CD4-positive, alpha-beta memory T cell (primary cell): ENCODE measurements at places on chromosomes 7 and 10. TPM values are rescaled to one million over a fixed set of nuclear protein-coding genes. Genes with fewer than 3 reads are reported as not detected.
A peak's percentile ranks its signal among the peaks of the same experiment; 100 is the strongest.

- H3K4me3 ChIP-seq = no peak overlapping the region
- no peaks in the 10 kb centered on the region for H3K27me3 ChIP-seq
- no peaks in the 10 kb centered on the region for H3K4me1 ChIP-seq
- DNase-seq = no peak
- no peaks in the 10 kb centered on the region for H3K36me3 ChIP-seq
Measured at GRCh38 chr10:86225103-86225782, 141.4 kb downstream of the GRID1 start.

GRCh38 chr10:72331575-72332422 lies 22.9 kb downstream of the DNAJB12 start:
- DNase-seq = peak; percentile 94
- H3K4me1 ChIP-seq = peaks cover 100% of the 10 kb centered on the region
- H3K27ac ChIP-seq = peak overlapping the region; percentile 65
- no peaks in the 10 kb centered on the region for H3K27me3 ChIP-seq

DNA sequence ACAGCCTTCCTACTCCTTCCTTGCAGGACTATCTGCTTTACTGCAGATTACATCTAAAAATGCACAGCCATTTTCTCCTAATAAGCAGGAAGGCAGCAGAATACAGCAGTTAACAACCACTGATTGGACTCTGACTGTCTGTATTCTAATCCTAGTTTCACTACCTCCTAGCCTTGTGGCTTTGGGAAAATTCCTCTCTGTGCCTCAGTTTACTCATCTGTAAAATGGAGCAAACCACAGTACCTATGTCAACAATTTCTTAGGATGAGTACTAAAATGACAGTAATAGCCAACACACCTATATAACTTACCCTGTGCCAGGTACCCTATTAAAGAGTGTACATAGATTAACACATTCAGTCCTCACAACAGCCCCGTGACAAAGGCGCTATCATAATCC lies 89.5 kb downstream of the ELMO1 start:
- no peaks in the 10 kb centered on the region for H3K27me3 ChIP-seq
- peaks cover 73% of the 10 kb centered on the region for H3K4me1 ChIP-seq
- no peaks in the 10 kb centered on the region for H3K36me3 ChIP-seq

GRCh38 chr7:116169060-116169459 lies 41.3 kb upstream of the TES start:
- H3K27me3 ChIP-seq = no peaks in the 10 kb centered on the region
- peaks cover 6% of the 10 kb centered on the region for H3K4me1 ChIP-seq
- H3K27ac ChIP-seq = no peak overlapping the region
- H3K4me3 ChIP-seq = no peak overlapping the region
- no peak for DNase-seq

DNA sequence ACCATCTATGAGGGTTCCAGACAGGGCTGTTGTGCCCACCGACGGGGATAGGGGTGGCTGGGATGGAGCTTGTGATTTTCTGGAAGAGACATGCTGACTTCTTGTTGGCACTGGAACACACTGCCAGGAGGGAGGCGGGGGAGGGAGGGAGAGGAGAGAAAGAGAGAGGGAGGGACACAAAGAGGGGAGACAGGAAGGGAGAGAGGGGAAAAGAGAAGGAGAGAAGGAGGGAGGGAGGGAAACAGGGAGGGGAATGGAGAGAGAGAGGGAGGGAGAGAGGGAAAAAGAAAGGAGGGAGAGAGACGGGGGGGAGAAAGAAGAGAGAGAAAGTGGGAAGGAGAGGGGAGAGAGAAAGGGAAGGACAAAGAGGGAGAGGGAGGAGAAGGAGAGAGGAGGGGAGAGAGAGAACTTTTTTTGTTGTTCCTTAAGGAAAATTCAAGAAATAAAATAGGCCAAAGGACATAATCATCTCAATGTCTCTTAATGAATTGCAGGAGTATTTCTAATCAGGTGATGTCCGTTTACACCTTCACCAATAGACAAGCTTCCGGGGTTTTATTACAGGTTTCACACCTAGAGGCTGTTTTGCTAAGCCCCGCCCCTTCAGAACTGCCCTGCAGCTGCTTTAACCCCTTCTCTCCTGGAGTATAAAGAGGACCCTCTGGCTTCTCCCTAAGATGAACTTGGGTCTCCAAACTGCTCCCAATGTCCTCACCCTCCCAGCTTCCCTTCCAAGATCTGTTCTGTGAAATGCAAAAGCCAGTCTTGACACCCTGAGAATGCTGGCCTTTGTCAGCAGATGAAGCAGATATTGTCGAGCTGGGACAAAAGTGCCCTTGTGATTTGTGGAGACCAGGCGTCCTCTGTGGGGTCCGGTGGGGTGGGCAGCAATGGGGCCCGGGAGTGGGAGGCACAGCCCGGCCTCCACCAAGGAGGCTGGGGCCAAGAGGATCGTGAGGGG lies 82.0 kb upstream of the GTF2IRD1 start:
- DNase-seq = no peak
- no peak overlapping the region for H3K4me3 ChIP-seq
- H3K27ac ChIP-seq = no peak overlapping the region
- no peaks in the 10 kb centered on the region for H3K36me3 ChIP-seq
- no peaks in the 10 kb centered on the region for H3K4me1 ChIP-seq

GRCh38 chr10:132637477-132638129 lies 100.0 kb downstream of the INPP5A start:
- H3K27me3 ChIP-seq = no peaks in the 10 kb centered on the region
- no peak overlapping the region for H3K27ac ChIP-seq
- peaks cover 8% of the 10 kb centered on the region for H3K4me1 ChIP-seq
- H3K36me3 ChIP-seq = no peaks in the 10 kb centered on the region

- H3K36me3 ChIP-seq = no peaks in the 10 kb centered on the region
- H3K4me3 ChIP-seq = no peak overlapping the region
- no peak overlapping the region for H3K27ac ChIP-seq
- no peaks in the 10 kb centered on the region for H3K27me3 ChIP-seq
- no peak for DNase-seq
Measured at GRCh38 chr10:103111031-103111917, 81.8 kb downstream of the NT5C2 start.

GRCh38 chr10:85764108-85764507 lies 602.5 kb downstream of the GRID1 start:
- H3K4me1 ChIP-seq = no peaks in the 10 kb centered on the region
- no peak overlapping the region for H3K27ac ChIP-seq
- H3K27me3 ChIP-seq = no peaks in the 10 kb centered on the region
- no peak overlapping the region for H3K4me3 ChIP-seq
- DNase-seq = no peak

GRCh38 chr10:28785018-28785417 lies 107.7 kb downstream of the BAMBI start:
- no peak for DNase-seq
- no peak overlapping the region for H3K27ac ChIP-seq
- H3K36me3 ChIP-seq = no peaks in the 10 kb centered on the region
- no peak overlapping the region for H3K4me3 ChIP-seq

DNA sequence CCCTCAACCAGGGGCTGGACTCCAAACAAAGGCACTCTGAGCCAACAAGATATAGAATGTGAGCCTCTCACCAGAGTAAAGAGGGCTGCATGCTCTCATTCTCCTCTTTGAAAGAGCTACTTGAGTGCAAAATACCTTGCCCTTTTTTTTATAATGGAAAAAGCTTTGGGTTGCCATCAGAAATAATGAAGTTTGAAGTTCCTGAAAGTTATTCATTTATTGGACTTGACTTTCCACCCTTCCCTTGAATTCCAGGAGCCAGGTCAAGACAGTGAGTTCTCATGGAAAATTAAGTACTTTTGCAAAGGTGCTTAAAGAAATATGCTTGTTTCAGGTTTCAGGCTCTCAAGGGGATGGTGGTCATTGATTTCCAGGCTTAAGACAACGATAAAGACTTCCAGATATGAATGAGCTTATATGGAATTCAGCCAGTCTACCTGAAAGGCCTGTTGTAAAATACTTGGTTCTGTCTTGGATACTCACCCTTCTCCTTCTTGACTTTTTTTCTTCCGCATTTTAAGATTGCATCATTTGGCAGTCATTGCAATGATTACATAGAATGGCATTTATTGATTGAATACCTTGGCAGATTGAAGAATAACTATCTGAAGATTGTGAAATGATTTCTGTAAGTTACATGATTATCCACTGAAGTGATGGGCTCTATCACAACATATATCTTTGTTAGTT lies 696.4 kb downstream of the INHBA start:
- H3K36me3 ChIP-seq = no peaks in the 10 kb centered on the region
- H3K27ac ChIP-seq = no peak overlapping the region
- no peaks in the 10 kb centered on the region for H3K27me3 ChIP-seq
- no peak overlapping the region for H3K4me3 ChIP-seq
- no peaks in the 10 kb centered on the region for H3K4me1 ChIP-seq

DNA sequence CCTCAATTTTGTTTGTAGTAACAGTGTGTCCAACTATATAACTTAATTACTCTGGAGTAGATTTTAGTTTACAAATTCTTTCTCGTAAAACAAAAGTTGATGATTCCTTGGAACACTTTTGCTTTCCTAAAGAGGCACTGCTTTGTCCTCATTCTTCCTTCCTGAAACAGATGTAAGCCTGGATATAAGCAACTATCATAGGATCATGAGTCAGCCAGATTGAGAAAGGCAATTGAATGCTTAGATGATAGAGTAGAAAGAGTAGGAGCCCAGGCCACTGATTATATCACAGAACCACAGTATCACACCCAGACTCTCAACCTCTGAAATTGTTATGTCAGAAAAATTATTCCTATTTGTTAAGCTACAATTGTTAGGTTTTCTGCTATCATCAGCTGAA lies 69.9 kb downstream of the TMEM106B start:
- H3K4me3 ChIP-seq = no peak overlapping the region
- H3K36me3 ChIP-seq = no peaks in the 10 kb centered on the region
- no peaks in the 10 kb centered on the region for H3K27me3 ChIP-seq
- DNase-seq = no peak
- H3K4me1 ChIP-seq = no peaks in the 10 kb centered on the region
- no peak overlapping the region for H3K27ac ChIP-seq

DNA sequence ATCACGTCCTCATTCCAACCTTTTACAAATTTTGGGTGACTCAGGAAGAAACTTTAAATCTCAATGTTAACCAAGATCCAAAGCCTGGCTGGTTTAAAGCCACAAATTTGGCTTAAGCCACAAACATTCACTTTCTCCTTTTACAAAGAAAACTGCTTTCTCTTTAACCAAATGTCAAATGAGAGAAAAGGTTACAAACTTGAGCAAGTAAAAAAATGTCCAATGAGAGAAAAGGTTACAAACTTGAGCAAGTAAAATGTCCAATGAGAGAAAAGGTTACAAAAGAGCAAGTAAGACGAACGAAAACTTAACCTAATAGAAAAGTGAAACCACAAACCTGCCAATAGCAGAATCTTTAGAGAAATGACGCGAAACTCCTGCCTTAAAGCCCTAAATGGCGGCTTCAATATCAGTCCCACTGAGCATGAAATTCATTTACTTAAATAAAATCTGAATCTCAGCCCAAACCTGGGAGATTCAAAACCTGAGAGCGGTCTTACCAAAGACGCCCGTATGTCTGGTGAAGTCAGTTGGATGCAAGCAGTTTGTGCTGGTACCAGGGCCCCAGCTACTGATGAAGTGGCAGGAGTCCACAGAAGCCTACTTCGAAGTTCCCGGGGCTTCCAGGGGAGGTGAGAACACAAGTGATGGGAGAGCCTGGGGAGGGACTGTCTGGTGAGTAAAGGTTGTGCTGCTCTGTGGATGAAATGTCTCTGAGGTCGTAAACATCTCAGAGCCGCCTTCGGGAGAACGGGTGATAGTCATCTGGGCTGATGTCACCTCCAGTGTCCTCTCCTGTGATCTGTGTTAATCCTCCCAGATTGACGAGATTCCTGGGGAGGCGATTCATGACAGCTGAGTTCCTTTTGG lies 74.6 kb downstream of the PAXIP1 start:
- peak; percentile 96 for DNase-seq
- H3K4me3 ChIP-seq = peak overlapping the region; percentile 89
- peaks cover 25% of the 10 kb centered on the region for H3K4me1 ChIP-seq
- peak overlapping the region; percentile 85 for H3K27ac ChIP-seq

DNA sequence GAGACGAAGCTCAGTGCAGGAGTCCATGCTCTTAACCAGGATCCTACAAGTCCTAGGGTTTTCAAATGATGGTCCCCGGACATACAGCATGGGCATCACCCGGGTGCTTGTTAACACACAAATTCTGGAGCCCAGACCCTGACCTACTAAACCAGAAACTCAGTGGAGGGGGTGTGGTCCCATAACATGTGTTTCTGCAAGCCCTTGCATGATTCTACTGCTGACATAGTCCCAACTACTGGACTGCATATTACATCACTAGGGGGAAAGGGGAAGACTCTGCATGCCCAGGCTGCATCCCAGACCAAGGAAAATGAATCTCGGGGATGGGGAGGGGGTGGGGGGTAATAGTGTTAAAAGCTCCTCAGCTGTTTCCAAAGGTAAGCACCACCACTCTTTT lies 40.3 kb downstream of the GRB10 start:
- H3K36me3 ChIP-seq = no peaks in the 10 kb centered on the region
- peaks cover 21% of the 10 kb centered on the region for H3K4me1 ChIP-seq
- no peak for DNase-seq
- H3K4me3 ChIP-seq = no peak overlapping the region
- H3K27ac ChIP-seq = no peak overlapping the region

- H3K4me3 ChIP-seq = no peak overlapping the region
- DNase-seq = no peak
- H3K36me3 ChIP-seq = peaks cover 74% of the 10 kb centered on the region
Measured at GRCh38 chr10:103440416-103440815, 11.8 kb downstream of the CALHM2 start.

GRCh38 chr7:78751253-78751652 lies 702.2 kb downstream of the MAGI2 start:
- no peaks in the 10 kb centered on the region for H3K36me3 ChIP-seq
- DNase-seq = no peak
- H3K27ac ChIP-seq = no peak overlapping the region
- H3K27me3 ChIP-seq = no peaks in the 10 kb centered on the region

GRCh38 chr10:69747179-69747578 lies 54.5 kb upstream of the COL13A1 start:
- no peaks in the 10 kb centered on the region for H3K36me3 ChIP-seq
- DNase-seq = no peak
- H3K27me3 ChIP-seq = peaks cover 4% of the 10 kb centered on the region

DNA sequence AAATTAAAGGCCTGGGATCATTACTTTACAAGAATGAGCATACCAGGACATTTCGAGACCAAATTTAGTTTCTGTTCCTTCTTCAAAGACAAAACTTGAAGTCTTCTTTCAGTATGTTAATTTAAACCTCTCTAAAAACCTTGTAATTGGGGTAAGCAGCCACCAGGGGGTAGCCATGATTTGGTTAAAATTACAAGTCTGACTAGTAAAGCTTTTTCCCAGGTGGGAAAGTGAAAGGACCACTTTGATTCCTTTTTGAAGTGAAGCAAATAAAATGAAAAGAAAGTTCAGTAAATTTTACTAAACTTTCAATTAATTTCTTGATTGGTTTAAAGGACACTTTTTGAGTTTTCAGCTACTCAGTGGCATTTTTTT lies 294.3 kb downstream of the BBS9 start:
- H3K4me3 ChIP-seq = no peak overlapping the region
- no peak overlapping the region for H3K27ac ChIP-seq
- peak; percentile 1 for DNase-seq
- H3K27me3 ChIP-seq = no peaks in the 10 kb centered on the region
- H3K4me1 ChIP-seq = no peaks in the 10 kb centered on the region

GRCh38 chr7:101377189-101377736 lies 14.6 kb downstream of the COL26A1 start:
- no peak overlapping the region for H3K4me3 ChIP-seq
- H3K4me1 ChIP-seq = no peaks in the 10 kb centered on the region
- no peak for DNase-seq
- no peak overlapping the region for H3K27ac ChIP-seq
- H3K27me3 ChIP-seq = no peaks in the 10 kb centered on the region

- no peak overlapping the region for H3K27ac ChIP-seq
- peaks cover 9% of the 10 kb centered on the region for H3K4me1 ChIP-seq
- DNase-seq = no peak
- H3K27me3 ChIP-seq = peaks cover 7% of the 10 kb centered on the region
Measured at GRCh38 chr7:1290679-1291356, 58.1 kb downstream of the UNCX start.

Gene PLAC9
- not detected for total RNA-seq

Gene OPTN
- total RNA-seq = 148 TPM

Gene FBXL13
- total RNA-seq = 2.2 TPM
